ENCODE measurements at places on chromosomes 7 and 10.

- DNase-seq, result no peak
These were observed 36.2 kb downstream of the ZCCHC24 start for GRCh38 chr10:79409038-79409725.

- DNase-seq, result no peak
These were observed 15.9 kb upstream of the CFAP46 start for GRCh38 chr10:132957981-132958882.

DNA sequence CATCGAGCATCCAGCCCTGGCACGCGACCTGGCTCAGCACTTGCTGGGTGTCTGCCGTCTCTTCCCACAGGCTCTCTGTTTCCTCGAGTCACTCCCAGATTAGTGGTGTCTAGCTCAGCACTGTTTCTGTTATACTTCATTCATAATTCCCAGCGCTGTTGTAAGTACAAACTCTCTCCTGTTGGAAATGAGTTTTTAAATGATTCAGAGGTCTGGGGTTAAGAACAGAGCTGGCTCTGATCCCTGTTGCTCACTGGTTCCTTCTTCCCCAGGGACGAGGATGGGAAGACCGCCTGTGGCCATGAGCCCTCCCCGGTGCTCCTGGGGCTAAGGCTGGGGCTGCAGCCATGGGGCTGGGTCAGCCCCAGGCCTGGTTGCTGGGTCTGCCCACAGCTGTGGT is 17.3 kb upstream of the C10orf95 start:
- no peak for DNase-seq

- DNase-seq, result no peak
These were observed 14.4 kb downstream of the HERPUD2 start for GRCh38 chr7:35680403-35681013.

DNA sequence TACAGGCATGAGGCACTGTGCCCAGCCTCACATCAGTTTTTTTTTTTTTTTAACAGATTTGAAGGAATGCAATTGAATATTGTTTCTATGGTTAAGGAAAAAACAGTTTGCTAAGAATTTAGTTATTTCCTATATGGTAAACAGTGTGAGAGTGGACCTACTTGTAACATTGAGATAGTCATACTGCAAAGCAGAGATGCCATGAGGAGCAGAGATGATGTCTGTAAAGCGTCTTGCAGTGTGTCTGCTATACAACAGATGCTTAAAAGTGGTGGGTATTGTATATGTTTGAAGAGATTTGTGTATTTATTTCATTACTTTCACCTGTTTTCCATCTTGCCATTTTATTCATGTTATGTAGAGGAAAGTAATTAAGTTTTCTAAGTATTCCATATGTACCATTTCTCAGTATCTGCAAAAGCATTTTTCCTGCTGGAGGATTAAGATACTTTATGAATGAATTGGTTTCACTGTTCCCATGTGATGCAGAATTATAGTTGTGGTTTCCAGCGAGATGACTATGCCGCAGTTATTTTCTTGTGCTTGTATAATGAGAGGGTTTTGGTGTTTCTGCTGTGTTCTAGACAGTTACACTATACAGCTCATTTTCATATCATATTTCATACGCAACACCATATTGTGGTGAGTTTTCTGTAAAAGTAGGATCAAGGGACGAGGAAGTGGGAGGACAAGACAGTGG is 26.6 kb downstream of the TET1 start:
- DNase-seq, result no peak

DNA sequence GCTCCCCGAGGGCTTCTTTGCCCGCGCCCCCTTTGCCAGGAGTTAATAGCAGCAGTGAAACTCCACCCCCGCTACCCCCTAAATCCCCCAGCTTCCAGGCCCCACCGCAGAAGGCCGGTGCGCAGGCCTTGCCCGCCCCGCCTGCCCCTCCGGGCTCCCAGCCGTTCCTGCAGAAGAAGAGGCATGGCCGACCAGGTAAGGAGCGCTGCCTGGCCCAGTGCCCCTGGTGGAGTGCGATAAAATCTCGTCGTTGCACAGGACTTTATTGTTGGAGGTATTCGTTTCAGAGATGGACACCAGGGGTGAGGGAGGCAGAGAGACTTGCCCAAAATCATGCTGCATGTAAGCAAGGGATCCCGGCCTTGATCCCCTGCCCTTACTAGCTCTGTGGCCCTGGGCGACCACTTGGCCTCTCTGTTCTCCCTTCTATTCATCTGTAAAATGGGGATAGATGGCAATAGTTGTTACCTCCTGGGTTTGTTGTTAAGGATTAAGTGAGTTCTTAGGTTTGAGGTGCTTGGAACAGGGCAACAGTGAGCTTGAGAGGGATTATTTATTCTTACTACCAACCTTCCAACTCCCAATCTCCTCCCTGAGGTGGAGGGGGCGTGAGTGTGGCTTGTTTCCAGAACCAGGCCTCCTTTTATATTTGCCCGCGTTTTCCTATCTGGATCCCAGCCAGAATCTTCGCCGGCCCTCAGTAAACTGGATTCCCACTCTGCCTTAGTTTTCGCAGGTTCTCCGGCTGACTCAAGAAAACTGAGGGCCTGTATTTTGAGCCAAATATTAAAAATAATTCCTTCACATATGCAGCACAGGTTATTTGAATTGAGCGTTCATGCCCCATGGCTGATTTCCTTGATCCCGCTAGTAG is 78.3 kb downstream of the WIPF3 start:
- DNase-seq, result no peak

DNA sequence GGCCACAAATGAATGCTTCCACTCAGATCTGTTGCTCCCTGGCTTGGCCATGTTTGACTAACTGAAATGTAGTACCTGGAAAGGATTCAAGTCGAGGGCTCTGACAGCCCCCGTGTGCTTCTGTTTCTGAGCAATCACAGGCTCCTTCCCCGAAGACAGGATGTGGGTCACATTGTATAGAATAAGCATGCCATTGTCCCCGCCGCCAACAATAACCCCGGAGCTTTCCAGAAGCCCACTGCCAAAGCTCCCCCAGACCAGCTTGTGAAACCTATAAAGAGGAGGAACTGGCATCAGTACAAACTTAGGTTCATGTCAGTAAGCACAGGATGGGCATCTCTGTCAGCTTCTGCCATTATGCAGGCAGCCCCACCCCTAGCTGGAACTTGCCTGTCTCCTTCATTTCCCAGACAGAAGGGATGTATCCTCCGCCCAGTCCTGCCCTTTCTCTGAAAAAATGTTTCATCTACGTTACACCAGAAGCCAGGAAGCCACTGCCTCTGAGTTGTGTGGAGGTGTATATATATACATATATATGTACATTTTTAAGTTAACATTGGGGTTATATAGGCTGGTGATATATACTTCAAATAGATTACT is 10.3 kb downstream of the SEC31B start:
- no peak for DNase-seq

DNA sequence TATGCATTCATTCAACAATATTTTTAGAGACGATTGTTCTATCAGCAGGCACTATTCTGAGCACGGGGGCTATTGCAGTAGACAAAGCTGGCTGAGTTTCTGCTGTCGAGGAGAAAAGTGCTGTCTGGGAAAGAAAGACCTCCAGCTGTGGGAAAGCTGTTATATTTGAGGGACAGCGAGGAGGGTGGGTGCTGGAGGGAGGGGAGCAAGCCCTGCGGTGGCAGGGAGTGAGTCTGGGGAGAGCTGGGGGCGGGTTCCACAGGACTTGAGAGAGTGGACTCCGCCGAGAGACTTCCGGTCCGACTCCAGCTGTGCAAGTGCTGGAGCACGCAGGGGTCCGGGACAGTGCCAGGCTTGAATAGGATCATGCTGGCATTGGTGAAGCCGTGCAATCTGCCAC is 602.1 kb upstream of the FOXK1 start:
- DNase-seq, result no peak

GRCh38 chr10:121553511-121554264 is 44.6 kb downstream of the FGFR2 start:
- no peak for DNase-seq

- DNase-seq, result no peak
These were observed 90.2 kb upstream of the SMNDC1 start for GRCh38 chr10:110394898-110395297.

- DNase-seq, result no peak
These were observed 280.9 kb upstream of the FZD8 start for GRCh38 chr10:35922876-35923600.

DNA sequence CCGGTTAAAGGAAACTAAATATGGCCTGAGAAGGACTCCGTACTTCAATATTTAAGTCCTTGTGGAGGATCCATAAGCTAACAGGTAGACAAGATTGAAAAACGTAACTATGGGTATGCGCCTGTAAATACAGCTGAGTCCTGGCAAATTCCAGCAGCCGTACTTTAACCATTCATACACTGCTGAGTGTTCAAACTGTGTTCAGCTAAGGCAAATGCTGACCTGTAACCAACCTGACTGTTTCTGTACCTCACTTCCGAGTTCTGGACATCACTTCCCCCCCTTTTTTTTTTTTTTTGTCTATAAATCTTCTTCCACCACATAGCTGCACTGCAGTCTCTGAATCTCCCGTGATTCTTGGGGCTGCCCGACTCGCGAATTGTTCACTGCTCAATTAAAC is 69.1 kb downstream of the SRPK2 start:
- no peak for DNase-seq

DNA sequence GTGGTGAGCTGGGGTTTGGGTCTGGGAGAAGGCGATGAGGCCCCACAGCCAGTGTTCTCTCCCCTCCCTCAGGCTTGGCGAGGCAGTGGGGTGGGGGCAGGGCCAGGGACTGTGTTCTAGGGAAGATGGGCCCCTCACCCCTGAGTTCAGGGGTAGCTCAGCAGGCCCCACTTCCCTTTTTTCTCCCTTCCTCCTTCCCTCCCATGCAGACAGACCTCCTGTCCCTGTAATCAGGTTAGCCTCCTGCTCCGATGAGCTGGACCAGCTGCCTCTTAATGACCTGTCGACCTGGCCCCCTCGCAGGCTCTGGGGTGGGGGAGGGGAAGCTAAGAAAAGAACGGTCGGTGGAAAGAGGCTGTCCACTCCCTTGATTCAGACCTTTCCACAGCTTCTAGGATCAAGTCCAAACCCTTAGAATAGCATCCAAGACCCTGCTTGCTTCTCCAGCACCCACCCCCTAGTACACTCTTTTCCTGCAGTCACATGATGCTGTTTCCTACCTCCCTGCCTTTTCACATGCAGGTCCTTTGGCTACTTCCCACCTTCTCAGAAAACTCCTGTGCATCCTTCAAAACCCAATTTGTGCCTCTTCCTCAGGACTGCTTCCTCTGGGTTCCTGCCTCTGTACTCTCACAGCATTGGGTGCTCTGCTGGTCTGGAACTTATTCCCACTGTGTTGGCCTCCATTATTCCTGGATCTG is 64.1 kb downstream of the ZMIZ1 start:
- DNase-seq, result no peak

DNA sequence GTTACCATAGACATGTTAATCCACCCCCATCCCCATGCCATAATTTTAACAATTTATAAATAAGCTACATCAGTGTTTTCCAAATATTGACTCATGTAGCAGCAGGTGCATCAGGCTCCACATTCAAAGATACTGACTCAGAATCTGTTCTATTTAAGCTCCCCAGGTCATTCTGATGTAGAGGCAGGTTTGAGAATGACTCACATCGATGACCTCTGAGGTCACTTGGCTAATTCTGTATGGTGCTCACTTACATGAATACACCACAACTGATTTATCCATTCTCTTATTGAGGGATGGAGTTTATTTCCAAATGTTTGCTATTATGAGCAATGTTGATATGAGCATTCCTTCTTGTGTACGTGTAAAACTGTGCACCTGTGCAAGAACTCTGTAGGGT is 1159.0 kb downstream of the TYW1 start:
- DNase-seq, result no peak

GRCh38 chr10:16352146-16352545 is 84.7 kb upstream of the PTER start:
- DNase-seq, result no peak

DNA sequence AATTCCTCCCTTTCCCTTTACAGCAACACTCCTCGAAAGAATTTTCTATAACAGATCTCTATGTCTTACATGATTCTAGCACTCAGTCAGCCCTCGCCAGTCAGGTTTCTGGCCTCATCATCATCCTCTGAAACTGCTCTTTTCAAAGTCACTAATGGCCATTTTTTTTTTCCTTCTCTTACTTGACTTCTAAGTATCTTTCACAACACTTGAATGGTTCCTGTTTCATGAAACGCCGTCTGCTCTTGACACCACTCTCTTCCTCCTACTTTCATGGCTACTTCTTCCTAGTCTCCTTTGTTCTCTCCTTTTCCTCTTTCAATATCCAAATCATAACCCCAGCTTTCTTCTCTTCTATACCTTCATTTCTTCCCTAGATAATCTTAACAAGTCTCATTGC is 100.5 kb upstream of the NRP1 start:
- no peak for DNase-seq

GRCh38 chr7:50837965-50838364 is 55.3 kb upstream of the GRB10 start:
- DNase-seq, result no peak

DNA sequence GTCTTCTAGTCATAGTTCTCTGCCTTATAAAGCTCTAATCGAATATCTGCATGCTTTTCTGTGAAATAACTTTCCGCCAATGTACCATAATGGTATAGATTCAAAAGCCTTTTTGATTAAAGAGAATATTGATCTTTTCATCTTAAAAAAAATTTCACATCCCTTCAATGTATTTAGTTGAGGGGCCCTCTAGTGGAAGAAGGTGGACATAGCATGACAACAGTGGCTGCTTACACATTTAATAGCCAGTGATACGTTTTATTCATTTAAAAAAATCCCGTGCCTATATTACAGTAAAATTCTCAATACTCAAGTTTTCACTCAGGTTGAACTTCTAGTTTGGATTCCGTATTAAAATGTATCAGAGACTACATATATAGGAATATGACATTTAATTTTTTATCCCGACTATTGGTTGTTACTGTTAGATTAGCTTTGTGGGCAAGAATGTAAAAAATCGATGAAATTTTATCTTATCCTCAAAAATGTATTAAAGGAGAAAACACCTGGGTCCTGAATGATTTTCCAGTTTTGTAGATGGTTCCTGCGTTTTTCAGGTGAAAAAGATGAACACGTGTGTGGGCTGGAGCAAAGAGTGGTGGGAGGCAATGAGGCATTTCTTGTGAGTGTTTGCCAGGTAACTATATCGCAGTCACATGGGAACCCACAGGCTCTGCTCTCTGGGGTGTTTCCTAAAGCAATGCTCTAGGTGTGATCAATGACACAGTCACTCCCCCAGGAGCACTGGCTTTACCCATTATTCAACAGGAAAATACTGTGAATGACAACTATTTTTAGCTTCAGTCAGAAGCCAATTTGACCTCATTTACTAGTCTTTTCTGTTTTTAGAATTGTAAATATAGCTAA is 24.1 kb upstream of the PNLIP start:
- no peak for DNase-seq

DNA sequence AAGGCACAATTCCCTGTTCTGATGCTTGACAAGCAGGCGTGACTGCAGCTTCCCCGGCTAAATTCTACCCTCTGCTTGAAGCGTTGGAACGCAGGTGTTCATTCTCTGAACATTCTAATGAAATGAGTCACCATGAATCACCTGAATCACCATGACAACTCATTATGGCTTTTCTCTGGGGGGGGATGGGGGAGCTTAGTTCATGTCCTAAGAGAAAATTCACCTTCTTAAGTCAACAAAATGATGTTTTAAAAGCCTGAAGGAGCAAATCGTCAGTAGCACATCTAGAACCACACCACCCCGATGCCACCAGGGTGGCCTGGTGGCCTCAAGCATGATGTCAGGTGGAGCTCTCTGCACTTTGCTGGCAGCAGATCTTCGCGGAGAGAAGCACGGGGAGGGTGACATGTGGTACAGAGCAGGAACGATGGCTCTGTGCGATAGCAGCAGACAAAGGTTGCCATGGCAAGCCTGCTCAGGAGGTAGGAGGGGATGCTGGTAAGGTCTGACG is 33.7 kb downstream of the DDC start:
- no peak for DNase-seq

GRCh38 chr10:102962951-102963755 is 45.1 kb downstream of the CNNM2 start:
- DNase-seq, result no peak

Data from dorsolateral prefrontal cortex (tissue), 122 donors.